Activated CD8-positive, alpha-beta T cell treated with anti-CD3 and anti-CD28 coated beads for 36 hours (primary cell): ENCODE measurements at places on chromosomes 5 and 9. TPM values are rescaled to one million over a fixed set of nuclear protein-coding genes. Genes with fewer than 3 reads are reported as not detected.

DNA sequence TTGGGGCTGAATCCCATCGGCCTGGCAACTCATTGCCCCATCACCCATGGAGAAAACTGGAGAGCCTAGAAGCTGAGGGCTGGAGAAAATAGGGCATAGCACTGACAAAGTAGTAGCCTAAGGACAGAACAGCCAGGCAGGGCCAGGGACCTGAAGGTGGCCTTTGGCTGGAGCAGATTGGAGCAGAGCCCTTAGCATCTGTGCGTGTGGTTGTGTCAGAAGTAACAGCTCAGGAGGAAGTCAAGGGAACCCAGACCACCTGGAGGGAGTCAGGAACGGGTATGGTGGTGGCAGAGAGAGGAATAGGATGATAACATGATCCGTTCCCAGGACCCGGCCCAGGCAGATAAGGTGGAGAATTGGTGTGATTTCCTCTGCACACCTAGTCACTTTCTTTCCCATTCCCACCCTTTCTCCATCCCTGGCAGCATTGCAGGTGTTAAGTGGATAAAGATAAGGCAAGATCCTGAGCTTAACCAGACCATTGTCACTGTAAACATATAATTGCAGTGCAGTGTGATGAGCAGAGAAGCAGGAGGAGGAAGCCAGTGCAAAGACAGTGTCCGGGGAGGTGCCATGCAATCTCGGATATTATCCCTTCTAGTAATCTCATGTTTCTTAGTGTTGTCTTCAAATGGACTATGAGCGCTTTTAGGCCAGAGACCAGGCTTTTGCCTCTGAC lies 67.0 kb downstream of the NDFIP1 start:
- no peak for DNase-seq

Gene AK8
- not detected for total RNA-seq

GRCh38 chr9:98057138-98057799 lies 737 bp downstream of the NANS start:
- DNase-seq, result peak; percentile 66

GRCh38 chr9:116336133-116336862 lies 182.7 kb downstream of the PAPPA start:
- no peak for DNase-seq

DNA sequence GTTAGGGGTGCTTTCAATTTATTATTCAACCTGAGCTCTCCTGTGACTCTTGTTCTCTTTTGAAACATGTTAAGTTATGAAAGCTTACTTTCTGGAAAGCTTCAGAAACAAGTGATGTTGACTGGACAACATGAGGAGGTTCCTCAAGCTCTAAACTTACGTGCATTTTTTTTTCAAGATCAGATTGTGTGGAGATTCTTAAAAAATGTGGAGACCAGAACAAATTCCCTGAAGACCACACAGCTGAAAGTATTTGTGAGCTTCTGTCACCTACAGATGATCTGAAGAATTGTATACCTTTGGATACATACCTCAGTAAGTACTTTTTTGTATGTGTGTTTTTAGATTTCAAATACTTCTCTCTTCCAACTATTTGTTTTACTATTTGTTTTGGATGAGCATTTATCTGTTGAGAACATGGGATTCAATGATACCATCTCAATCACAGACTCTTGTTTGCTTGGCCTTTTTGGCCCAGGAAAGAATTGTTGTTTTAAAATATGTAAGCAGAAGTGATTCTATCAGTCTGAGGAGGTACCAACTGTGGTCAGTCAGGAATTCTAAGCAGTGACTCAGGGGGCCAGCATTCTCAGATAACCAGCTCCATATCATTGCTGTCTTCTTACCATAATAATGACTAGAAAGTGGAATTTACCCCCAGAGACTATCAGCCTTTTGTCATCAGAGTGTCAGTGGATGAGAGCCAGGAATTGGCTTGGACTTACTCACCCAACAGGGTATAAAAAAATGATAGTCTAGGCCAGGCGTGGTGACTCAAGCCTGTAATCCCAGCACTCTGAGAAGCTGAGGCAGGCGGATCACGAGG lies 34.4 kb upstream of the GLIPR2 start:
- DNase-seq, result no peak

GRCh38 chr5:59724482-59725391 lies 168.8 kb downstream of the PDE4D start:
- peak; percentile 39 for DNase-seq
